ENCODE measurements at places on chromosomes 3 and 15.

GRCh38 chr3:182618085-182618732 lies 175.1 kb upstream of the ATP11B start:
- no peak for DNase-seq

DNA sequence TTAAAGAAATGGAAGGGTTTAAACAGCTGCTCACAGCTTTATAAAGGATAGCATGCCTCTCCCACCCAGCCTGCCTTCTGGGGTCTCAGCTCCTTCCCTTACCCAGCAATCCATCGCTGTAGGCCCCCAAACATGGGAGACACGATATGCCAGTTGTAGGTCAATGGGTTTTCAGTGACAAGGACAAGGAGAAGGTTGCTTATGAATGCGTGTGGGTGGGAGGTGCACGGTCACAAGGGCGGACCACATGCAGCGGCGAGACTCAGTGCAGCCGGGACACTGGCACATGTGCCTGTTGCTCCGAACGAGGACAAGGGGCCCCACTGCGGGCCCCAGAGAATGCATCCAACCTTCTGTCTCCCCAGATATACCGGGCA lies 67.0 kb downstream of the MGLL start:
- DNase-seq: no peak

GRCh38 chr3:9875448-9875847 lies 4.6 kb downstream of the CIDEC start:
- DNase-seq: no peak

- DNase-seq: no peak
These were observed 383.0 kb upstream of the RORA start for GRCh38 chr15:61612111-61612510.

- no peak for DNase-seq
These were observed 25.5 kb downstream of the MCCC1 start for GRCh38 chr3:183073839-183074238.

DNA sequence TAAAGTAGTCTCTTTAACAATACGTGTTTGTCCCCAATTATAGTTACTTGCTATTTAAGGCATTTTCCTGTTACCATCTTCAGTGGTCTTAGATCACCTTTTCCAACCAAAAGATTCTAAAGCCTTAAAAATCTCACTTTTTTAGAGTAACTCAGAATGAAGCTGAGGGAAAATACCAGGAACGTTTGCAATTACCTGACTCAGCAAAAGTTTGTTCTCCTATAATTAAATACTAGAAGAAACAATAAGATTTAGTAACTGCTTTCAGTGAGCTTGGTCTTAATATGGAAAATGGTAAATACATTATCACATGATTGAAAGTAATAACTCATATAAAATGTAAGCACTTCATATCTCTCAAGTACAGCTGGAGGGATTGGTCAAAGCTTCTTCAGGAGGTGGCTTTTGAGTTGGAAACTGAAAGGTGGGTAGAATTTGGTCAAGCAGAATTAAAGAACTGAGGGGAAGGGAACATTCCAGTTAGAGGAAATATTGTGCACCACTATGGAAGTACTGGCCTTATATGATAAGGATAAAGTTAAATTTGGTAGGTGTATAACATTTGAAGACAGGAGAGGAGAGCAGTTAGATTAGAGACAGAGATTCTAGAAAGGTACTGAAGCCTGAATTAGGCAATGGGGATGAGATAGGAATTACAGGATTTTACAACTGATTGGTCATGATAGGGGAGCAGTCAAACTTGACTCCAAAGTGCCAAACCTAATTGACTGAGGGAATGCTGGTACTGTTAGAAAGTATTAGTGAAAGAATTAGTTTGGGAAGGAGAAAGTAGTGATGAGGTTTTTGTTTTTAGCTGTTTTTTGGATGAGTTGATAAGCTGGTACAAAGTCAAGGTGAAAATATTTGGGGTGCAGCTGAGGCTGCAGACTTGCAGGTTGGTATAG lies 21.9 kb downstream of the TSC22D2 start:
- DNase-seq: no peak

- DNase-seq: peak; percentile 54
These were observed 620 bp downstream of the ABHD5 start for GRCh38 chr3:43691120-43691995.

GRCh38 chr3:78204977-78205376 lies 1165.1 kb downstream of the ROBO2 start:
- DNase-seq: no peak

GRCh38 chr3:16480861-16481545 lies 32.5 kb downstream of the RFTN1 start:
- DNase-seq: no peak

DNA sequence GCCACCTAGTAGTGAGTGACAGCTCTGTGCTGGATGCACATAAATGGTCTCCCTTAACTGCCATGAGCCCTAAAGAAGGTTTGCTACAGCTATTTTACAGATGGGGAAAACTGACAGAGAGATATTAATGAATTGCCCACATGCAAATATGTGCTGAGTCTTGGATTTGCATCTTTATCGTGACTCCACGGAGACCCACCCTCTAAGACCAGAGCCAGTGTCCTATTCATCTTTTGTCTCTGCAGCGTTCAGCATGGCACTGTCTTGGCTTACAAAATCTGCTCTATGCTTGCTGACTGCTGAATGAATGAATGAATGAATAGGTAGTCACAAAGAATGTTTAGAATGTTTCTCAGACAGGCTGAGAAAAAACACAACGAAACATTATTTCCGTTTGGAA lies 48.3 kb downstream of the BTD start:
- no peak for DNase-seq

- no peak for DNase-seq
These were observed 124.2 kb downstream of the LIPC start for GRCh38 chr15:58556028-58556361.
